A172 (cell line): ENCODE measurements at places on chromosomes 3 and 15.

GRCh38 chr3:98796334-98796733 is 33.2 kb downstream of the ST3GAL6 start:
- no peak for DNase-seq

- DNase-seq, result no peak
These were observed 607.5 kb upstream of the NAALADL2 start for GRCh38 chr3:174251681-174252080.

DNA sequence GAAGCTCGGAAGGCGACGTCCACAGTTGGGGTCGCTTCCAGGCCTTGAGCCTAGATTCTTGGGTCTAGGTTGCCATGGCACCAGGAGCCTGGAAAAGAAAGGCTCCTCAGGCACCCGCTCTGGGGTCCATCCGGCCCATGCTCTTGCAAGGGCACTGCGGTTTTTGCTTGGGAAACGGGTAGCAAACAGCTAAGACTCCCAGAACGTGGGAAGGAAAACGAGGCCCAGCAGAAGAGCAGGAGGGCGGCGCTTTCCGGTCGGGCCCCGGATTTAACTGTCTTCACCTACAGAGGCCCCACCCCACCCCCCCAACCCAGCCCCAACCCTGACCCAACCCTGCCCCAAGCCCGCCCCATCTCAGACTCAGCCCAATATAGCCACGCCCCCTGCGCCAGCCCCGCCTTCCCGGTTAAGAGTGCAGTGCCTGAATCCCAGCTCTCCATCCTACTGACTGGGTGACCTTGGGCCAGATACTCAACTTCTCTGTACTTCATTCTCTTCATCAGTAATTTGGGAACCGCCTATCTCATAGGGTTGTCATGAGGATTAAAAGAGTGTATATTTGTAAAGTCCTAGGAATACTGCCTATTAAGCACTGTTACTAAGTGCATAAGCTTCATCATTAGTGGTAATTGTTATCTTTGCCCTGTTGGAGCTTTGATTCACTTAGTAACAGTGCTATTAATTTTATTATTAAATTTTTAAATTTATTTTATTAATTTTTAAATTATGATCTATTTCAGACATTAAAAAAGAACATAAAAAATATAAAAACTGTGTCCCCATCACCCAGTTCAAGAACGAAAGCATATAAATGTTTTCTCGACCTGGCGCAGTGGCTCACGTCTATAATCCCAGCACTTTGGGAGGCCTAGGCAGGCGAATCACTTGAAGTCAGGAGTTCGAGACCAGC is 28.4 kb upstream of the SMAD6 start:
- peak; percentile 28 for DNase-seq

DNA sequence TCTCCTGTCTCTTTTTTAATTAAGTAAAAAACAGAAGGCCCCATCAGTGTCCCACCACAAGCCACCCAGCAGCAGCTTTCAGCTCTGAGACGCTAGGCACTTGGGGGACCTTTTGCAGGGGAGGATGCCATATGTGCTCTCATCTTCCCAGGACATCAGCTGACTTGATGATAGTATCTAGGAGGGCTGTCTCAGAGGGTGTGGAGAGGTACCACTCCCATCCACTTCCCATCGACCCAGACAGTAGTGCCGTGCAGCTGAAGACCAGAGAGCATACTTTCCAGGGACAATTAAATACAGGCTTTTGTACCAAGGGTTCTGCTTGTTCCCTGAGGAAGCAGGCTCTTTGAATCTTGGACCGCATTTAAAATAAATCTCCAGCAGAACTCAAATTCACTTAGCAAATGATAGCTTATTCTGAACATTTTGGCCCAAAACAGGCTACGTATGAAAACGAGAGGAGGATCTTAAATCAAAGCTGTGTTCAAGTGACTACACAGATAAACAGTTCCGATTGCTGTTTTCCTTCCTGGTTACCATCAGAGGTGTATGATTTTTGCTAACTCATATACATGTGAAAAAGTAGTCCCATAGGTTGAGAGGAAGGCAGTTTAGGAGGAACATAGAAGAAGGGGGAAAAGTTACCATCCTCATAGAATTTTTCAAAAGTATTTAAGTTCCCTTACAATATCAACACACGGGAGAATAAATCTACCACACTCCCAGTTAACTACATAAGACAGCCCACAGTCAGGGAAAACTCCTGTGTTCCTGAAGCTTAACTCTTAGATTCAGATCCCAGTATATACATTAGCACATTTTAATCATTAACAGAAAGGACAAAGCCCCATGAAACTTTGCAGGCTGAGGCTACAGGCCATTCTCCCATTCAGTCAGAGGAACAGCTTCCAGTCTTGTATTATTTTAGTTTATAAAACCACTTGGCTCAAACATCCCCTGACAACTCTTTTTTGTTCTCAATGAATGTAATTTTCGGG is 9.5 kb downstream of the WNT5A start:
- DNase-seq, result no peak

DNA sequence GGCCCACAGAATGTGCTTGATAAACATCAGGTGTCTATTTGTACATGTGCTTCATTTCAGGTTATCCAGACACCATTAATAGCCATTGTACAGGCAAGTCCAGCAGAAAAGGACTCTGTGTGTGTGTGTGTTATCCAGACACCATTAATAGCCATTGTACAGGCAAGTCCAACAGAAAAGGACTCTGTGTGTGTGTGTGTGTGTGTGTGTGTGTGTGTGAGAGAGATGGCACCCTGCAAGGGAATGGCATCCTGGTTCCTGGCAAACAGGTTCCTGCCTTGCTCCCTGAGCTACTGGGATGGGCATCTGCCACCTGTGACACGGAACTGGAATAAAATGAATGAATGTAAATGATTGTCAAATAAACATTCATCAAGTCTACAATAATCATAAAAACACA is 11.7 kb downstream of the SUCLG2 start:
- no peak for DNase-seq

DNA sequence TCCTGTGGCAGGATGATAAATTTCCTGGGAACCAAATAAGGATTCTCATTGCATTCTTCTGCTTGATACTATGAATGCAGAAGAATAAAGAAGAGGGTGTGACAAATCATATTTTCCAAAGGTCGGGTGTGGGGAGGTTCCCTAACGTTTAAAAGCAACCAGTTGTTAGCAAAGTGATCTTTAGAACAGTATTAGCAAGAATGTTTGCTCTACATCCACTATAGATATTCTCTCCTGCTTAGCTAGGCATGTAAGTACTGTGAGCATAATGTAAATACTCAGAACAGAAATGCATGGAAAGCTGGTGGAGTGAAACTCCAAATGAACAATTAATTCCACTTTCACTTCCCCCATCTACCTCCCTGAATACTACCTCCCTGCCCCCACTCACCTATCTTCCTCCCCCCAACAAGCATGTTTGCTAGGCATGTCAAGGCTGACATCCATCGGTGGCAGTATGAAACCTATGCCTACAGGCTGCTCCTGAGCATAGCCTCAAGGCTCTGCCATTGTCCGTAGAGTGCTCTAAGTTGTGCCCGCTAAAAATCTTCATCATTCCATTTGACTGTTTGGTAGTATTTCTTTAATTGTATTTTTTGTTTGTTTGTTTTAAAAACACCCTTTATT is 329.7 kb downstream of the TIGIT start:
- peak; percentile 32 for DNase-seq

GRCh38 chr3:140898340-140899180 is 43.1 kb upstream of the SLC25A36 start:
- peak; percentile 76 for DNase-seq

DNA sequence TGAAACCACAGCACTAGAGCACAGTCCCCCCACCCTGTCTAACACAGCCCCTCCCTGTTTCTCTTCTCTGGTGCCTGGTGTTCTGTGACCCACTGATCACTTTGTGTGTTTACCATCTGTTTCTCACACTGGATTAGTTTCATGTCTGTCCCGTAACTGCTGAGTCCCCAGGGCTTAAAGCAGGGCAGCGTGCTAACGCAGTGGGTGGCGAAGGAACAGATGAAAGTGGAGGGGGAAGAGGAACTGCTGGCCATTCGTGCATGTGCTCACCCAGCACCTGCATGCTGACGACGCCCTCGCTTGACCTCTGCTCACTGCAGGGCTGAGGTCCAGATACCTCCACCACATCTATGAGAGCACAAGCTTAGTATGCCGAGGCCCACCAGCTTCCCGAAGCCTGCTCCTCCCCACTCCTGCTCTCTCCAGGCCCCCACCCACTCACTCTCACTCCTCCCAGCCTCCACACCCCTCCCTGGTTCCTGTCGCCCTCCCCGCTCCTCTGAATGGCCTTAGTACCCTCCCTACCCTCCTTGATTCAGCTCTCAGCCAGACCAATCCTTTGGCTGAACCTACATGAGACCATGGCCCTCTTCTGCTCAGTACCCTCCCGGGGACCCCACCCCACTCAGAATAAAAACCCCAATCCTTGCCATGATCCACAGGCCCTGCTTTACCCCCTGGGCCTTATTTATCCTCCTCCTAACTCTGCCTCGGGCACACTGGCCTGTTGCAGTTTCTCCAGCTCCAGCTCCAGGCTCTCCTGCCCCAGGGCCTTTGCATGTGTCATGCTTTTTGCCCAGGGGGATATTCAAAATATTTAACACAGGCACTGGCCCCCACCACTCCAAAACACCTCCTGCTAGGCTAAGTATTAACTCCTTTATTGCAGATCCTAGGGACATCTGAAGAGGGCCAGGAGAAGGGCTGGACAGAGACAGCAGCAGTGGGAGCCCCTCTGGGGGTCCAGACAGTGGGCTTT is 15.1 kb upstream of the IQSEC1 start:
- peak; percentile 52 for DNase-seq

DNA sequence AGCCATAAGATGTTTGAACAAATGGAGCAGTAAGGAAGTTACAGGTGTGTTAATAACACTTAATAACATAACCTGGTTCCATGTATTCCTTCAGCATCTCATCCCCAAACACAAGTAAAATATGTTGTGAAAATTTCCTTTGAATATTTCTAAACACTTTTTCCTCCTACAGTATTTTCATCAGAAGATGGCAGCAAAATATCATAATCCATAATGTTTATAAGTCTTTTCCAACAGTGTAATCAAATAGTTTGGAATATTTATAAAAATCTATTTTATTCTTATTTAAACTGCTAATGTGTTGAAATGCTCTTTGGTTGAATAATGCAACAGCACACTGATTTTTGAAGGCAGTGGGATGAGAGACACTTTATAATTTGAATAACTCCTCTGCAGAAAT is 1020.5 kb downstream of the OTOL1 start:
- no peak for DNase-seq

- DNase-seq, result no peak
These were observed 66.5 kb downstream of the MRPL46 start for GRCh38 chr15:88400591-88401250.

DNA sequence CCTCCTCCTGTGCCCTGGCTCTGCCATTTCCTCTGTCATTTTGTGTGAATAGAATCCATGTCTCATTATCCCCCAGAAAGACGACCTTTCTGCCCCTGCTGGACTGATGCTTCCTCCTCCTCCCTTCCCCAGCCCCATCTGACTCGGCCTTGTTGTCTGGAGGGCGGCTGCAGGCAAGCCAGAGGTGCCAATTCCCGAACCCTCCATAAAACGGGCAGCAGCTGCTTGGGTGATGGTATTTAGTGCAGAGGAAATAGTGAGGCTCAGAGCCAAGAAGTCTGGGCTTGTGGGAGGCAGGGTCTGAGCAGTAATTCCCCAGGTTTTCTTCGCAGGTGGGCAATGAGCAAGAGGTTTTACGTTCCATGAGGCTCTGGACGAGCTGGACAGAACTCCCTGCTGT is 71.2 kb downstream of the ITGA11 start:
- no peak for DNase-seq

DNA sequence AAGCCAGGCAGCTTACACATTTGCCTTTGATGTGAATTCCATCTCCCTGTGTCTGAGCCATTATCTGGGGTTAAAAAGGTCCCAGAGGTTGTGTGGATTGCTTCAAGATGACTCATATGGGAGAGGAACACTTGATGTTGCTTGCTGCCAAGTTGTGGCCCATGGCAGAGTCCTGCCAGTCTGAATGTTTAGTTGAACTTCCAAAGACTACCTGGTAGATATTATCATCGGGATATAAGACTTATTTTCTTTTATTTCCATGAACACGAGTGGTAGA is 85.6 kb downstream of the TJP1 start:
- peak; percentile 90 for DNase-seq

DNA sequence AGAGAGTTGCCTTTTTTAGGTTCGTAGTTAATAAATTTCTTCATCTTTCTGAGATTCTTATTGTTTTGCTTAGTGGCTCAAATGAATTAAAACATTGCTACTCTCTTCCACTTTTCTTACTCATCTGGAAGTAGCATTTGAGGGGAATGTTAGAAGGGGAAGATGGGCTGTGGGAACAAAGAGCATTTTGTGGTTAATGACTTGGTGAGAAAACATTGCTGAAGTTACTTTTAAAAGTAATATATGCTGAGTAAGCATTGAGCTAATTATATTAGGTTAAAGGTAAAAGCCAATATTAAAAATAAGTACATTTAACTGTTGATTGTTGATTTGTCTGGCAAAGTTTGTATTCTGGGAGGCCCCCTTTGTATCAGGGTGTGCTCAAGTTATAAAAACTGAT is 5.7 kb downstream of the MORF4L1 start:
- peak; percentile 26 for DNase-seq

DNA sequence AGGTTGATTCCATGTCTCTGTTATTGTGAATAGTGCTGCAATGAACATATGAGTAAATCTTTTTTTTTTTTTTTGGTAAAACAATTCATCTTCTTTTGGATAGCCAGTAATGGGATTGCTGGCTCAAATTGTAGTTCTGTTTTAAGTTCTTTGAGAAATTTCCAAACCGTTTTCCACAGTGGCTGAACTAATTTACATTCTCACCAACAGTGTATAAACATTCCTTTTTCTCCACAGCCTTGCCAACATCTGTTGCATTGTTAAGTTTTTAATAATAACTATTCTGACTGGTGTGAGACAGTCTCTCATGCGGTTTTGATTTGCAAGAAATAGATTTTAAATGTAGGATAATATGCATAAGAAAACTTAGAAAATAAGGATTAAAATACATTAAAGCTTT is 279.0 kb upstream of the EPHA3 start:
- DNase-seq, result no peak

DNA sequence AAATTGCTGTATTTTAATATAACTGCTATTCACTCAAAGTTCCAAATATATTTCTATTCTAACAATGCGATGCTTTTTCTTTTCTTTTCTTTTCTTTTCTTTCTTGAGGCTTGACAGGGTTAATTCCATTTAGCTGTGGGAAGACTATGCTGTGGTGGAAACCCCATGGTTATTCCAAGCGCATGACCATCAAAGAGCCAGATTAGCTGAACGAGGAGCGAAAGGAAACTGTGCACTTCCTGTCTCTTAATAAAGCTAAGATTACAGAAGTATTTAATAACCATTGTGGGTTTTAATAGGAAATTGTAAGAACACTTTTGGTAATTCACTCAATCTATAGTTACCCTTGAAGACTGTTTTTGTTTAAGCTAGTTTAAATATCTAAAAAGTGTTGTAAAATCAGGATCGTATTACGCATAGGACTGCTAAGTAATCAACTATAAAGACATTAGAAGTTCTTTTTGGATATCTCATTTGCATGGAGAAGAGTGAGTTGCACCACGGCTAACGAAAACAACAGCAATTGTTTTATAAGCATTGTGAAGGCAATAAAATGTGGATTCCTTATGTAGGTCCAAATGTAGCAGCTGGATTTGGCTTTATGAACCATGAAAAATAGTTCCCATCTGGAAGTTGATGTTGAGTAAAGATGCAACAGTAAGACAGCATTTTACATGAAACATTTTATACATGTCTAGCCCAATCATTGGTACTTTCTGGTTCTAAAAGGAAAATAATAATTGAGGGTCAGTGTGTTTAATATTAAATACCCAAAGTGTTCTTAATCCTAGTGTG is 105.4 kb downstream of the ZIC1 start:
- no peak for DNase-seq

- no peak for DNase-seq
These were observed 40.9 kb downstream of the CPN2 start for GRCh38 chr3:194310060-194310835.
